ENCODE measurements at places on chromosomes 2 and 18.
A peak's percentile ranks its signal among the peaks of the same experiment; 100 is the strongest.

DNA sequence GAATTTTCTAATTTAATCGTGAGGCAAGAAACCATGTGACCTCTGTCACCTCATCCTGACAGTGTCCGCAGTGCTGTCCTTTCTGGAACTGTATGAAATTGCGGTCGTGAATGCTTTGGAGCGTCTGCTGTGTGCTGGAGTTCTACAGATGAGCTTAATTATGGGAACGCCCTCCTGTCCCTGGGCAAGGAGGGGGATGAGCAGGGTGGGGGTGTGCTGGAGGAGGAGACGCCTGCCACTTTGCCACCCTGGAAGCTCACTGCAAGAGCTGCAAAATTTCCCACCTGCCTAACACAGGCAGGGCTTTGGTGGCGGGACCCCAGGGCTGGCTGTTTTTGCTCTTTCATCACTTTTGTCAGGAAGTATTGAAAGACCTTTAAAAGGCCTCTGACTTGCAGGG is 6.5 kb downstream of the LPIN1 start:
- DNase-seq, result peak; percentile 14

- no peak for DNase-seq
Observed at GRCh38 chr2:238387332-238387731, 39.4 kb upstream of the ASB1 start.

GRCh38 chr2:70541481-70542020 is 12.1 kb downstream of the TGFA start:
- no peak for DNase-seq

DNA sequence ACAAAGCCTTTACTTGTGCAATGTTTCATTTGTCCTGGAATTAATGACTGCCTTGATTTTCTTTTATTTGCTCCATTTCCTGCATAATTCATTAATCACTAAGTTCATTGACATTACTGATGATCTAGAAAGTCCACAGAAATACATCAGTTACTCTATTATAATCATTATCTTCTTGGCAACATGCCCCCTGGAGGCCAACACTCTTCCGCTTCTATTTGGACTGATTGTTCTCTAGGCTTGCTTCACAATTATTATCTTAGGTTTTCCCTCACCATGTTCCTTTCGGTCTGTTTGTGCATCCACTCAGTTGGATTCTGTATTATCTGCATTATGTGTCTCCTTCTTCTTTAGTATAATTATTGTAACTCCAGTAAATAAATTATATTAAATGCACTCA is 461.0 kb upstream of the CDH2 start:
- DNase-seq, result peak; percentile 22

GRCh38 chr2:239222312-239222660 is 178.5 kb downstream of the HDAC4 start:
- DNase-seq, result no peak

DNA sequence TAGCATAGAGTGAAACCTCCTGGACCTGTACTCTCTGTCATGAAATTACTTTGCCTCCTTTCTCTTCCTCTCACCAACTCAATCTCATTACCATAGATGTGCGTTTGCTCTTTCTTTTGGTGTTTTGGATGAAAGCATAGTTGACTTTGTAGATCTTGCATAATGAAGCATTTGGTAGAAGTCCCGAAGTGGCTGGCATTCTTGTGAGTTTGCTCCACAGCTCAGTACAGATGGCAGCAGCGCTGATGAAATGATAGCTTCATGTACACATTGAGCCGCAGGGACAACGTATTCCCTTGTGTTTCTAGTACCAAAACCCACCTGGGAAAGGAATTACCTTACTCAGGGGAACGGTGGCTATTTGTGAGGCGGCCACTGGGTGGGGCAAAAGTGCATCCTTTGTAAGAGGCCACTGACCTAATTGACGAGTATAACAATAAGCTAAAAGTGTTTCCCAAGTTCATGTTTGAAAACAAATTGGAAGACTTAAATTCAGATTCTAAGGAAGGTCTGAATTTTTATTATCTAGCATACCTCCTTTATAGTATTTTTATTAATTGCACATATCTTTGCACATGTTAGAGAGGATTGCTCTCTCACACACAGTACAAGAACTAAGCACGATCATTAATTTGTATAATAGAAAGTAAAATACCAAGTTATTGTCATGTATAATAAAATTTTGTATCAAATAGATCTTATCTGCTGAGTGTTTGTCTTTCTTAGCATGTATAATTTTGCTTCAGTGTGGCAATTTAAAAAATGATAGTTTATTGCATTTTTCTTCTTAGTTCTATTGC is 25.4 kb upstream of the CDH7 start:
- DNase-seq, result peak; percentile 75

GRCh38 chr2:37427241-37427640 is 82.8 kb downstream of the QPCT start:
- no peak for DNase-seq

DNA sequence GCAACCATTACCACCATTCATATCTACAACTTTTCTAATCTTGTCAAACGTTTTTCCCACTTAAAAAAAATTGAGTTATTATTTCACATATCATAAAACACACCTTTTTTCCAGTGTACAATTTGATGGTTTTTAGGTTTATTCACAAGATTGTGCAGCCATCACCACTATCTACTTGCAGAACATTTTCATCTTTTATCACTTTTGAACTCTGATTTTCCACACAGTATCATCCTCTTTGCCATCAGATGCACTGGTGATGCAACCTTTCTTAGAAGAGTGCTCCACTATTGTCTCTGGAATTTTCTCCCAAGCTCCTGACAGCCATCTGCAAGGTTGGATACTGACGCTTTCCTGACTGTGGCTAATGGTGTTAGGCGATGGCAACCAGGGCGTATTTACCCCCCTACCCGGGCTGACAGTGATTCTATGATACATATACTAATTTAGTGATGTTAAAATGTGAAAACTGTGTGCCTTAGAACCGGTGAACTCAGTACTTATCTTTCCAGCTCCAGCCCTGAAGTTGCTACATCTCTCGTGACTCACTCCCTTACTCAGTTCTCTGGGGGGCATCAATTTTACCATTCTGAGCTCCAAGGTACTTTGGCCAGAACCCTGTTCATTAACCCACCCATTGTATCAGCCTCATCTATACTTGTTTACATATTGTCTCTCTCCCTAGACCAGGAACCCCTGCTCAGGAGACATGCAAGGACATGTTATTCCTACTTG is 105.4 kb upstream of the SPRED2 start:
- DNase-seq, result no peak

- DNase-seq, result no peak
Observed at GRCh38 chr2:102112692-102113665, 29.6 kb upstream of the IL1R1 start.

GRCh38 chr2:172085460-172086159 is at the start of gene DLX1:
TSS of gene DLX1 (plus strand) at chr2:172085507. CDS start at chr2:172085678, 171 bp downstream.
- DNase-seq, result peak; percentile 79

GRCh38 chr2:159715451-159715850 is 3.1 kb downstream of the MARCHF7 start:
- DNase-seq, result no peak

GRCh38 chr2:199734651-199735050 is 116.3 kb downstream of the FTCDNL1 start:
- DNase-seq, result no peak

GRCh38 chr2:9052821-9053533 is 49.5 kb upstream of the MBOAT2 start:
- no peak for DNase-seq

DNA sequence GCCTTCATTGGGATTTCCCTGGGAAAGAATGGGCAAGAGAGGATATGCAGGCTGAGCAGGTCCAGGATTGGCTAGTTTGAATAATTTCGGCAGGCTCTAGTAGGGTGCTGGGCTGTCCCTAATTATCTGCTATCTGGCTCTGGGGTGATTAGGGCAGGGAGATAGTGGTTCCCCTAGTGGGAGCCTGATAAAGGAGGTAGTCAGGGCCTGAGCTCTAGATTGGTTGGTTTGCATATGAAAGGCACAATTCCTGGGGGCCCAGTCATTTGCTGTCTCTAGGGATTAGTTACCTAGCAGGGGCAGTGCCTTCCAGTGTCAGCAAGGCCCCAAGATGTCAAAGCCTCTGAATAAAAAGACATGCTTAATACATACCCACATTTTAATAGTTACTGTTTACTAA is 690.1 kb upstream of the KLHL29 start:
- no peak for DNase-seq

DNA sequence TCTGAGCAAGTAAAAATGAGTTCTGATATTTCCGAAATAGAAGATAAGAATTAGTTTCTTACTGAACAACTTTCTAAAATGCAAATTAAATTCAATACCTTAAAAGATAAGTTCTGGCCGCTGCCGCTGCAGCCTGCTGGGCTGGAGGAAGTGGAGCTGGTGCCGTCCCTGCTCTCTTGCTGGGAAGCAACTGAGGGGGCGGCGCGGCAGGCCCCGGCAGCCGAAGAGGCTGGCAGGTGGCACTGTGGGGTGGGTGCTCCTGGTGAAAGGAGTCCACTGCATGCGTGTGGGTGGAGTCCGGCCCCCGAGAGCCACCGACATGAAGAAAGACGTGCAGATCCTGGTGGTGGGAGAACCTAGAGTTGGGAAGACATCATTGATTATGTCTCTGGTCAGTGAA is 89.5 kb upstream of the ZNF519 start:
- no peak for DNase-seq

DNA sequence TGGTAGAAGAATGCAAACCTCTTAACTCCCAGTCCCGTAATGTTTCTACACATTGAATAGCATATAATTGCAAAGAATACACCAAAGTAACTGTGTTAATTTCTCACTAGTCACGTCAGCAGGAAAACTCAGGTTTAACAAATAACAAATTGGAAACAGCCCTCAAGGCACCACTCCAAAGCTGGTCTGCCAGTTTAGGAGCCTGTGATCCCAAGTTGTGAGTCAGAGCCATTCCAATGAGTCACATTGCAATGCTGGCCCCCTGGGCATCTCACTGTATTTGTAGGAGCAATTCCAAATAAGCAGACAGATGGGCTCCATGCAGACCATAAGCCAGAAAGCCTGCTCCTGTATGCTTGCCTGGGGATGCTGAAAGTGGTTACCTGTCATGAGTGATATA is 143.2 kb upstream of the SETBP1 start:
- DNase-seq, result no peak

- DNase-seq, result no peak
Observed at GRCh38 chr2:26461601-26462023, 16.3 kb downstream of the OTOF start.

DNA sequence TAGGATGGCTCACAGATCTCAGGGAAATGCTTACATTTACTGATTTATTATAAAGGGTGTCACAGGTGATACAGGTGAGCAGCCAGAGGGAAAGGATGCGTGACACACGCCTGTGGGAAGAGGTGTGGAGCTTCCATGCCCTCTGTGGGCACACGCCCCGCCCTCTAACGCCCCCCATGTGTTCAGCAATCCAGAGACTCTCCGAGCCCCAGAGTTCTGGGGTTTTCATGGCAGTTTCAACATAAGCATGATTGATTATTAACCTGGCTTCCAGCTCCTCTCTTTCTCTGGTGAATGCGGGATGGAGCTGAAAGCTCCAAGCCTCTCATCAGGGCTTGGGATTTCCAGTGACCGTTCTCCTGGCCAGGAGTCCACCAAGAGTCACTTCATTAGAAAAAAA is 34.3 kb upstream of the ODC1 start:
- DNase-seq, result no peak

- DNase-seq, result peak; percentile 89
Observed at GRCh38 chr18:3692113-3692621, 242.2 kb downstream of the TGIF1 start.

GRCh38 chr2:241858206-241859016 is at the start of gene PDCD1:
TSS of gene PDCD1 (minus strand) at chr2:241858894. CDS start at chr2:241858838, 56 bp downstream.
- DNase-seq, result no peak

DNA sequence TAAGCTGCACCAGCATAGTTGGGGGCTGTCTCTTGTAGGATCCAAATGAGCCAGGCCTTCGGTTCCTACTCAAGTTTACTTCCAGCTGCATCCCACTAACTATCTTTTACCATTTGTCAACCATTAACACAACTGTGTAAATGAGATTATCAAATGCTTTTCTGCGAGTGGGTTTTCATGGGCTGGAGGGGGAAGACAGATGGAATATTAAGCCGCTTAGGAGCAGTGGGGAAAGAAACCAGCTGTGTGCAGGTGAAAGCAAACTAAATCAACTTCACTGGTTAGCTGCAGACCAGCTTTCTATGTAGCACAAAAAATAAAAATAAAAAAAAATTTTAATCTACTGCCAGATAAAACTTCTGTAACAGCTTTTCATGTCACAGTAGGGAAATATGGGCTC is 307.3 kb upstream of the FBXO11 start:
- no peak for DNase-seq

DNA sequence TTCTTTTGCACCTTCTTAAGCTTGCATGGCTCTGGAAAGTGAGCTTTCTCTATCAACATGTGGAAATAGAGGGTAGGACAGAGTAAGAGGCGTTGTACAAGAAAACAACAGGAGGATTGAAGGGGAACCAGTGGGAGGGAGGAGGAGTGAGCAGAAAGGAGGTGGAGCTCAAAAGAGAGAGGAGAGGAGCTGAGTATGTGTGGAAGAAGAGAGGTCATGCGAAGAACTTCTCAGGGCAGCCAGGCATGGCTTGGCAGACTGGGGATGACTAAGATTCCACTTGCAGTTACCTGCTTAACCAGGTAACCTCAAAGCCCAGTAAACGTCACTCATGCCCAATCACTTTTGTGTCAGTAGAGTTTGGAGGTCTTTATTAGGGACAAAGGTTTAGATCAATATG is 105.1 kb downstream of the BCL2L11 start:
- no peak for DNase-seq

DNA sequence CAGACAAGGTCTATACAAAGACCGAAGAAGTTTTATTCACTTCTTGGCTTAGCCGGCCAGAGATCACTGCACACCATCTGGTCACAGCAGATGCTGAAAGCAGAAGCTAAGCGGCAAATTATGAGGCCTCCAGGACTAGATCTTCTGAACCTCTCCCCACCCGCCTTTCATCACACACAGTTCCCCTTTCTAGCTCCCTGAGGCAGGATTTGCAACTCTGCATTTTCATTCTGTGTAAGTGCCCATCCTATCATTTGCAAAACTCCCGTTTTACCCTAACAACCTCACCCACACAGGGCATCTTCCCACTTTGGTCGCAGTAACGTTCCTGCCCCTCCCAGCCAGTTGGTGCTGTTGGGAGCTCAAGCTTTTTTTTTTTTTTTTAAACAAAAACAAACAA is 3.1 kb upstream of the MOB1A start:
- no peak for DNase-seq

DNA sequence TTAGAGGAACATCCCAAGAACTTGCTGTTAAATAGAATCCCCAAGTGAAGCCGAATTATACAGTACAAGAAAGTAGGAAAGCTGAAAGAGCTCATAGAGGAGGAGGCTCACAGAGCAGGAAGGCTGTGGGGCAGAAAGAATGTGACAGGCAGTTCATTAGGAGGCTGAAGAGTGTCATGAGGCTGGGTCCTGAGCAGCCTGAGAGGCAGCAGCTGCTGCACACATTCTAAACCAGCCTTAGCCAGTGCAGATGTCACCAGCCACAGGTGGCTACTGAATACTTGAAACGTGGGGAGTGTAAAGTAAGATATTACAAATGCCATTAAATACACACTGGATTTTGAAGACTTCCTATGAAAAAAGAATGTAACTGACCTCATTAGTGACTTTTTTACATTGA is 490.2 kb upstream of the KLHL29 start:
- DNase-seq, result no peak

All from NCI-H748 treated with DMSO at 0.1 percent for 48 hours (cell line).